Aorta (tissue), 5 donors: ENCODE measurements at places on chromosomes 13 and 19. TPM values are rescaled to one million over a fixed set of nuclear protein-coding genes. Genes with fewer than 3 reads are reported as not detected.

Gene SOX1
- not detected for total RNA-seq

Gene SHISA2
- 0.66 TPM for total RNA-seq

- H3K4me3 ChIP-seq, result no peak overlapping the region
- DNase-seq, result no peak
- peak overlapping the region; percentile 98 for H3K27ac ChIP-seq
- H3K36me3 ChIP-seq, result no peaks in the 10 kb centered on the region
These were observed 28.3 kb downstream of the PIP5K1C start for GRCh38 chr19:3671680-3672574.

DNA sequence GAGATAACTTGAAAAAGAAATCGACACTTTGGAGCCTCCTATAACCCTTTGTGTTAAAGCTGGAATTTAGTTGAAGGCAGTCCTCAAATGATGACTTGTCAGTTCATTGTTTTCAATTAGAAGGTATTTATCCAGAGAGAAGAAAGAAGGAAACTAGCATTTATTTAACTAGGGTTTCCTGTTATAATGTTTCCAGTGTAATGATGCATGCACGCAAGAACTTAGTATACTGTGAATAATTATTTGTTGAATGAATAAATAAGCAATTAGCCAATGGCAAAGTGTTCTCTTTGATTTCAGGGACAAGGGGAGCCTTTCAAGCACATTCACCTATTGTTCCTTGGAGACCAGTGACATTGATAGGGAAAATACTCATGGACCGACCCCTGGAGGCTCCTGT, 307.4 kb downstream of the KLF5 start:
- no peaks in the 10 kb centered on the region for H3K36me3 ChIP-seq
- no peaks in the 10 kb centered on the region for H3K4me1 ChIP-seq
- H3K27me3 ChIP-seq, result no peaks in the 10 kb centered on the region
- H3K27ac ChIP-seq, result no peak overlapping the region

DNA sequence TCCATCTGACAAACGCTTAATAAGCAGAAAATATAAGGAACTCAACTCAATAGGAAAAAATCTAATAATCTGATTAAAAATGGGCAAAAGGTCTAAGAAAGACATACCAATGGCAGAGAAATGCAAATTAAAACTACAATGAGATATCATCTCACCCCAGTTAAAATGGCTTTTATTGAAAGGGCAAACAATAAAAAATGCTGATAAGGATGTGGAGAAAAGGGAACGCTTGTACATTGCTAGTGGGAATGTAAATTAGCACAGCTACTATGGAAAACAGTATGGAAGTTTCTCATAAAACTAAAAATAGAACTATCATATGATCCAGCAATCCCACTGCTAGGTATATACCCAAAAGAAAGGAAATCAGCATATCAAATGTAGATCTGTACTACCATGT, 508.8 kb upstream of the GPC6 start:
- DNase-seq, result no peak
- no peaks in the 10 kb centered on the region for H3K36me3 ChIP-seq
- H3K27me3 ChIP-seq, result no peaks in the 10 kb centered on the region
- H3K4me1 ChIP-seq, result no peaks in the 10 kb centered on the region
- no peak overlapping the region for H3K4me3 ChIP-seq

DNA sequence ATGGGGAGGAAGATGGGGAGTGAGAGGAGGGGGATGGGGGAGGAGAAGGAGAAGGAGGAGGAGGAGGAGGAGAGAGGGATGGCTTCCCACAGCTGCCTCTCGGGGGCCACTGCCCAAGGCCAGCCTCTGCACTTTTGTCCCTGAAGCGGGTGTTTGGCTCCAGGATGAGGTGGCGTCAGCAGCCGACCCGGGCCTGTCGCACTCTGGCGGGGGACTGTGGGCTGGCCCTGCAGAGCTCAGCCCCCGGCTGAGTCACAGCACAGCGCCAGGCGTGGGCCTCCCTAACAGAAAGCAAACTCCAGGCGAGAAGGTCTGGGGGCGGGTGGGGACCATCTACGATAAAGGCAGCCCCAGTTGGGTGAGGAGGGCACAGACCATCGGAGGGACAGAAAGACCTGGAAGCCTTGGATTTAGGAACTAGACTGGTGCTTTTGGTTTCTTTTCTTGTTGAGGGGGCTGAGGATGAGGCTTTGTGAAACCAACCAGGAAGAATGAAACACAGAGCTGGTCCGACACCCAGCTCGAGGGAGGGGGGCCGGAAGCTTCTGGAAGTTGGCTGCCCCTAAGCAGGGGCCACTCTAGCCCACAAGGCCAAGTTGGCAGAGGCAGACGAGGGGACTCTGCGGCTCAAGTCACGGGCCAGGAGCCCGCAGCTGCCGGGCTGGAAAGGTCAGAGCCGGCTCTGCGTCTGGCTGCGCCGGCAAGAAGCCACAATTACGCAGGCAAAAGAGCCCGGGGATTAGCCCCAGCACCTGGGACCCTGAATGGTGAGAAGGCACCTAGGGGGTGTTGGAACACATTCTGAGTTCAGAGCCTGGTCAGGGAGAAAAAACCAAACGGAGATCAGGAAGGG, 18.2 kb downstream of the LSM4 start:
- peak overlapping the region; percentile 24 for H3K4me3 ChIP-seq
- H3K27ac ChIP-seq, result peak overlapping the region; percentile 96
- no peaks in the 10 kb centered on the region for H3K27me3 ChIP-seq
- peak; percentile 97 for DNase-seq
- H3K4me1 ChIP-seq, result no peaks in the 10 kb centered on the region

DNA sequence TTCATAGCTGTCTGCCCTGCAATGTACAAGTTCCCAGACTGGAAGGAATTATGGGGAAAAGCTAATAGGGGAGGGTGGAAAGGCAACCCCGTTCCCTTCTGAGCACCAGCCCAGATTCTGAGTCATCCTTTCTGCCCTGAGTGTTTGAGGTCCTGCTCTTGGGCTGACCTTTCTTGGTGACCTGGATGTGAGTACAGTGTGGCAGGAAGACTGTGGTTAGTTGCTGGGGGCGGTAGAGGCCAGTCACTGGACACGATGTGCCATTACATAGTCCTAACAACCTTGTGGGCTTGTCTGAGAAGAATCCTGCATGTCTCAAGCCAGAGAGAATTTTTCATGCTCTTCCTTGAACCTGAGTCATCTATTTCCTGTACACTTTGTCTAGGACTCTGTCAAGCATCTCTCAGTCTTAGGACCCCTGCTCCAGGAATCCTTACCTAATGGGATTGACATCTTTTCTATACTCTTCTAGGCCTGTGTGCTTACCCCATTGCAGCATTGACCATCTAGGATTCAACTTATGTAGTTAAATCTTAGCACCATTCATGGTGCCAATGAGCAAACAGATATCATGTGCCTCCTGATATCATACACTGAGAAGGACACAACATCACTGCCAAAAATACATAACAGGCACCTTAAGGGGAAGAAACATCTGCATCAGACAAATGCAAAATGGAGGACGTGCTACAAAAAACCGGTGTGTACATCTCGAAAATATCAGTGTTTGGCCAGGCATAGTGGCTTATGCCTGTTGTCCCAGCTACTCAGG, 8.1 kb upstream of the ANGPTL4 start:
- DNase-seq, result peak; percentile 83
- peak overlapping the region; percentile 3 for H3K27ac ChIP-seq
- no peaks in the 10 kb centered on the region for H3K4me1 ChIP-seq
- H3K27me3 ChIP-seq, result no peaks in the 10 kb centered on the region

- DNase-seq, result peak; percentile 70
- peak within 1 kb of the TSS; percentile 32 for H3K4me3 ChIP-seq
- H3K27me3 ChIP-seq, result no peaks in the 10 kb centered on the region
- no peaks in the 10 kb centered on the region for H3K4me1 ChIP-seq
- no peak within 1 kb of the TSS for H3K27ac ChIP-seq
These were observed at the start of gene GPR12 for GRCh38 chr13:26759907-26760831. GPR12 (minus strand) TSS chr13:26760786; CDS start chr13:26759827, 959 bp downstream.

GRCh38 chr19:18297308-18297707, 15.9 kb upstream of the JUND start:
- no peaks in the 10 kb centered on the region for H3K27me3 ChIP-seq
- no peaks in the 10 kb centered on the region for H3K4me1 ChIP-seq

- DNase-seq, result no peak
- no peaks in the 10 kb centered on the region for H3K36me3 ChIP-seq
- H3K4me1 ChIP-seq, result no peaks in the 10 kb centered on the region
- no peak overlapping the region for H3K4me3 ChIP-seq
These were observed 55.4 kb downstream of the INTS6 start for GRCh38 chr13:51397262-51397941.

- no peak overlapping the region for H3K4me3 ChIP-seq
- DNase-seq, result peak; percentile 43
- H3K27ac ChIP-seq, result no peak overlapping the region
- no peaks in the 10 kb centered on the region for H3K4me1 ChIP-seq
- no peaks in the 10 kb centered on the region for H3K36me3 ChIP-seq
These were observed 128.3 kb upstream of the MCF2L start for GRCh38 chr13:112840472-112841302.

- H3K27me3 ChIP-seq, result no peaks in the 10 kb centered on the region
- no peak overlapping the region for H3K4me3 ChIP-seq
- H3K36me3 ChIP-seq, result no peaks in the 10 kb centered on the region
These were observed 209.8 kb downstream of the PCCA start for GRCh38 chr13:100298691-100299090.

- H3K27ac ChIP-seq, result no peak overlapping the region
- no peak overlapping the region for H3K4me3 ChIP-seq
- no peaks in the 10 kb centered on the region for H3K4me1 ChIP-seq
- no peaks in the 10 kb centered on the region for H3K27me3 ChIP-seq
- no peaks in the 10 kb centered on the region for H3K36me3 ChIP-seq
These were observed 5.4 kb downstream of the NLRP12 start for GRCh38 chr19:53818756-53819155.

GRCh38 chr19:6060600-6061375, 49.5 kb downstream of the RFX2 start:
- H3K4me1 ChIP-seq, result peaks cover 5% of the 10 kb centered on the region
- H3K27me3 ChIP-seq, result no peaks in the 10 kb centered on the region
- no peak overlapping the region for H3K4me3 ChIP-seq
